Left renal pelvis (tissue), 4 donors: ENCODE measurements at places on chromosomes 16 and 17. TPM values are rescaled to one million over a fixed set of nuclear protein-coding genes. Genes with fewer than 3 reads are reported as not detected.

Gene ENPP7
- polyA plus RNA-seq, result 6.8 TPM

Gene COPRS
- polyA plus RNA-seq, result 43.3 TPM

Gene MIS12
- 24.9 TPM for polyA plus RNA-seq

Gene SOX9
- 19.2 TPM for polyA plus RNA-seq

Gene TPPP3
- polyA plus RNA-seq, result 53.8 TPM

Gene TNFRSF12A
- 12.1 TPM for polyA plus RNA-seq
